ENCODE measurements at places on chromosomes 3 and 15. TPM values are rescaled to one million over a fixed set of nuclear protein-coding genes. Genes with fewer than 3 reads are reported as not detected.

- H3K27ac ChIP-seq = no peak within 1 kb of the TSS
- no peaks in the 10 kb centered on the region for H3K36me3 ChIP-seq
- no peaks in the 10 kb centered on the region for H3K4me1 ChIP-seq
- H3K27me3 ChIP-seq = no peaks in the 10 kb centered on the region
- no peak within 1 kb of the TSS for H3K4me3 ChIP-seq
Measured at GRCh38 chr3:119660474-119661440, at the start of gene POPDC2. POPDC2 (minus strand) TSS chr3:119660589; CDS start chr3:119660423, 166 bp downstream.

- no peak for DNase-seq
- H3K4me1 ChIP-seq = no peaks in the 10 kb centered on the region
- no peaks in the 10 kb centered on the region for H3K27me3 ChIP-seq
- H3K36me3 ChIP-seq = no peaks in the 10 kb centered on the region
- H3K27ac ChIP-seq = no peak overlapping the region
Measured at GRCh38 chr3:49462222-49462621, 7.8 kb upstream of the DAG1 start.

GRCh38 chr15:63402498-63403253 lies 21.0 kb upstream of the CA12 start:
- no peaks in the 10 kb centered on the region for H3K36me3 ChIP-seq
- DNase-seq = peak; percentile 44
- H3K4me3 ChIP-seq = no peak overlapping the region
- H3K4me1 ChIP-seq = no peaks in the 10 kb centered on the region
- no peak overlapping the region for H3K27ac ChIP-seq

VGLL3 gene
- total RNA-seq = not detected

GRCh38 chr3:56775445-56775837 lies 26.3 kb downstream of the ARHGEF3 start:
- no peak for DNase-seq
- H3K36me3 ChIP-seq = peaks cover 36% of the 10 kb centered on the region
- H3K27me3 ChIP-seq = no peaks in the 10 kb centered on the region
- H3K4me1 ChIP-seq = peaks cover 70% of the 10 kb centered on the region

DNA sequence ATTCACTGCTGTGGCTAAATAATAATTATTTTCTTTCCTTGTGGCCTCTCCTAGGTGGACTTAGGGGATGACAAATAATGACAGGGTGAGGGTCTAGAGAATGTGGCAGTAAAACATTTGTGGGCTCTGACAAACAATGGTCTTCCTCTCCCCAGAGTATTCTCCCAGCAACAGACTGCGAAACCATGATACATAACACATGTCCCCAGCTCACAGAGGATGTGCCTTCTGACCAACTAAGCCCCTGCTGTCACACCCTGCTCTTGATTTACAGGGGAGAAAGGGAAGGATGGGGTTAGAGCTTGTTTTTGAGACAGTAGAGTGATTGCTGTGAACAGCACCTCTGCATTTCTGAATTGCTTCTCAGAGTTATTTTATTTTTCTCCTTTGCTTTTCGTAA lies 116.6 kb upstream of the CTDSPL start:
- H3K4me3 ChIP-seq = no peak overlapping the region
- H3K36me3 ChIP-seq = no peaks in the 10 kb centered on the region
- no peaks in the 10 kb centered on the region for H3K27me3 ChIP-seq
- no peaks in the 10 kb centered on the region for H3K4me1 ChIP-seq

GRCh38 chr15:57795261-57795660 lies 88.7 kb downstream of the POLR2M start:
- no peak overlapping the region for H3K4me3 ChIP-seq
- no peak for DNase-seq
- no peaks in the 10 kb centered on the region for H3K27me3 ChIP-seq
- H3K36me3 ChIP-seq = no peaks in the 10 kb centered on the region

MYL3 gene
- total RNA-seq = not detected

CHRFAM7A gene
- total RNA-seq = 0.33 TPM

DIS3L gene
- total RNA-seq = 40.3 TPM

SERPINI2 gene
- total RNA-seq = not detected

GRCh38 chr15:62895905-62896316 lies 146.6 kb upstream of the TPM1 start:
- H3K4me1 ChIP-seq = no peaks in the 10 kb centered on the region
- H3K27me3 ChIP-seq = no peaks in the 10 kb centered on the region
- DNase-seq = no peak
- H3K36me3 ChIP-seq = no peaks in the 10 kb centered on the region
- H3K4me3 ChIP-seq = no peak overlapping the region

GP5 gene
- 3.8 TPM for total RNA-seq

MED12L gene
- 0.35 TPM for total RNA-seq

DNA sequence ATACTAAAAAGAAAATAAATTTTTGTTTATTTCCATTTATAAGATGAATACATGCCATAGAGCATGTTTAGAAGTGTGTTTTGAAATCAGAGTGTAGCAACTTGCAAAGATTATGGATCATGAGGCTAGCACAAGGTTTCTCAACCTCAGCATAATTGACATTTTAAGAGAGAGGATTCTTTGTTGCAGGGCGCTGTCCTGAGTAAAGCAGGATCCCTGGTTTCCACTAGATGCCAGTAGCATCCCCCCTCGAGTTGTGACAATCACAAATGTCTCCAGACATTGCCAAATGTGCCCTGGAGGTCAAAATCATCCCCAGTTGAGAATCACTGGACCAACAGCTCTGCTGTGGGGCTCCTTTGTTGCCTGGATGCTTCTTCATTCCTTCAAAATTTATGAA lies 128.5 kb upstream of the RBMS3 start:
- H3K27ac ChIP-seq = no peak overlapping the region
- H3K27me3 ChIP-seq = no peaks in the 10 kb centered on the region
- H3K36me3 ChIP-seq = no peaks in the 10 kb centered on the region
- no peak for DNase-seq
- H3K4me1 ChIP-seq = no peaks in the 10 kb centered on the region

DNA sequence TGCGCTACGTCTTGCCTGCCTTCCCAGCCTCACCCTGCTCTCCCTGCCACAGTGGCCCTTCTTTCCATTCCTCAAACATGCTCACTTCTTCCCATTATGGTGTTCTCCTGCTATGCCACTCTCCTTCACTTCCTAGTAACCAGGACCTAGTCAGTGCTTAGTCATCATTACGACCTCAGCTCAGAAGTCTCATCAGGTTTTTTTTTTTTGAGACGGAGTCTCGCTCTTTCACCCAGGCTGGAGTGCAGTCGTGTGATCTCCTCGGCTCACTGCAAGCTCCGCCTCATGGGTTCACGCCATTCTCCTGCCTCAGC lies 149.5 kb downstream of the GREM1 start:
- no peak overlapping the region for H3K4me3 ChIP-seq
- no peaks in the 10 kb centered on the region for H3K27me3 ChIP-seq
- no peaks in the 10 kb centered on the region for H3K36me3 ChIP-seq
- no peaks in the 10 kb centered on the region for H3K4me1 ChIP-seq

DNA sequence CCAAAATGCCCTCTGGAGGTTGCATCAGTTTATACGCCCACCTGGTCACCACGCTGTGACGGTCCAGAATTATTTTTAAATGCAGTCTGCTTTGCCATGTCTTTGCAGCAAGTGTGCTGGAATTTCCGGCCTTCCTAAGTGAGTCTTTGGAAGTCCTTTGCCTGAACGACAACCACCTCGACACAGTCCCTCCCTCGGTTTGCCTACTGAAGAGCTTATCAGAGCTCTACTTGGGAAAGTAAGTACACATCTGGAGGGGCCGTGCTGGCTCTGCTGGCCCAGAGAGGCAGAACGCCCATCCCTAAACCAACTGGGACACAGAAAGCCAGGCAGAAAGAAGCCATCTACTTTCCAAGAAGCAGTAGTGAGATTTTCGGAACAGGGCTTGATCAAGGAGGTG lies 101.8 kb downstream of the LRRK1 start:
- no peak for DNase-seq
- no peaks in the 10 kb centered on the region for H3K4me1 ChIP-seq
- no peaks in the 10 kb centered on the region for H3K36me3 ChIP-seq
- H3K27ac ChIP-seq = no peak overlapping the region
- no peak overlapping the region for H3K4me3 ChIP-seq
- no peaks in the 10 kb centered on the region for H3K27me3 ChIP-seq

GRCh38 chr3:37742574-37743212 lies 119.0 kb upstream of the CTDSPL start:
- no peaks in the 10 kb centered on the region for H3K27me3 ChIP-seq
- no peaks in the 10 kb centered on the region for H3K4me1 ChIP-seq
- no peak for DNase-seq

NME9 gene
- total RNA-seq = 1.4 TPM

DNA sequence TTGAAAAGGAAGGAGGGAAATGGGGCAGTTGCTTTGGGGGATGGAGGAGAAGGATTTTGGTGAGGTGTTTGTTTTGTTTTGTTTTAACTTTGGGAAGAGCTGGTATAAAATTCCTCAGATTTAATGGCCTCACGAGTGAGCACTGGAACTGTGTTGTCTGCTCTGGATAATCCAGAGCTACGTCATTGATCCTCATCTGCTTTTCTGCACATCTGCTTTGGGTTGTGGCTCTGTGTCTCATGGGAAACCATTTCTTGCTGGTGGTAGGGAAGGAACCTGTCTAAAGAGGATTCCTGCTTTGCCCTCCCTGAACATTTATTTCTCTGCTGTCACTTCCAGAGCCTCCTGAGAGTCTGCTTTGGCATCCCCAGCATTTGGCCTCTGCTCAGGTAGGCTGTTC lies 3.1 kb downstream of the SNRK start:
- peak overlapping the region; percentile 78 for H3K27ac ChIP-seq
- H3K27me3 ChIP-seq = no peaks in the 10 kb centered on the region
- peak overlapping the region; percentile 37 for H3K4me3 ChIP-seq
- H3K4me1 ChIP-seq = peaks cover 63% of the 10 kb centered on the region
- H3K36me3 ChIP-seq = no peaks in the 10 kb centered on the region

- peak; percentile 57 for DNase-seq
- H3K36me3 ChIP-seq = no peaks in the 10 kb centered on the region
- peaks cover 8% of the 10 kb centered on the region for H3K27me3 ChIP-seq
- H3K4me3 ChIP-seq = peak within 1 kb of the TSS; percentile 49
- peaks cover 18% of the 10 kb centered on the region for H3K4me1 ChIP-seq
Measured at GRCh38 chr15:78565097-78565950, at the start of gene CHRNA5. CHRNA5 (plus strand) TSS chr15:78565520; CDS start chr15:78565720, 200 bp downstream.

DNA sequence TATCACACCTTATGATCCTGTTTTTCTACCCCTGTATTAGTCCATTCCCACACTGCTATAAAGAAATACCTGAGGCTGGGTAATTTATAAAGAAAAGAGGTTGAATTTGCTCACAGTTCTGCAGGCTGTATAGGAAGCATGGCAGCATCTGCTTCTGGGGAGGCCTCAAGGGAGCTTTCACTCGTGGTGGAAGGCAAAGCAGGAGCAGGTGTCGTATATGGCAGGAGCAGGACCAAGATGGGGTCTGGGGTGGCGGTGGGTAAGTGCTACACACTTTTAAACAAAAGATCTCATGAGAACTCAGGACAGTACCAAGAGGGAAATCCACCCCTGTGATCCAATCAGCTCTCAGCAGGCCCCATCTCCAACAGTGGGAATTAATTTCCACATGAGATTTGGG lies 15.4 kb upstream of the SCAP start:
- no peak overlapping the region for H3K27ac ChIP-seq
- no peaks in the 10 kb centered on the region for H3K4me1 ChIP-seq
- no peak overlapping the region for H3K4me3 ChIP-seq
- H3K27me3 ChIP-seq = no peaks in the 10 kb centered on the region
- H3K36me3 ChIP-seq = peaks cover 7% of the 10 kb centered on the region

PTX3 gene
- total RNA-seq = 0.22 TPM

- H3K4me1 ChIP-seq = no peaks in the 10 kb centered on the region
- no peak for DNase-seq
- no peaks in the 10 kb centered on the region for H3K36me3 ChIP-seq
- H3K27me3 ChIP-seq = no peaks in the 10 kb centered on the region
Measured at GRCh38 chr15:76155731-76156130, 95.9 kb downstream of the TMEM266 start.

GRCh38 chr3:71456826-71457225 lies 126.7 kb downstream of the FOXP1 start:
- peaks cover 82% of the 10 kb centered on the region for H3K4me1 ChIP-seq
- DNase-seq = no peak
- no peaks in the 10 kb centered on the region for H3K36me3 ChIP-seq
- H3K4me3 ChIP-seq = peak overlapping the region; percentile 15

PLSCR5 gene
- not detected for total RNA-seq

DNA sequence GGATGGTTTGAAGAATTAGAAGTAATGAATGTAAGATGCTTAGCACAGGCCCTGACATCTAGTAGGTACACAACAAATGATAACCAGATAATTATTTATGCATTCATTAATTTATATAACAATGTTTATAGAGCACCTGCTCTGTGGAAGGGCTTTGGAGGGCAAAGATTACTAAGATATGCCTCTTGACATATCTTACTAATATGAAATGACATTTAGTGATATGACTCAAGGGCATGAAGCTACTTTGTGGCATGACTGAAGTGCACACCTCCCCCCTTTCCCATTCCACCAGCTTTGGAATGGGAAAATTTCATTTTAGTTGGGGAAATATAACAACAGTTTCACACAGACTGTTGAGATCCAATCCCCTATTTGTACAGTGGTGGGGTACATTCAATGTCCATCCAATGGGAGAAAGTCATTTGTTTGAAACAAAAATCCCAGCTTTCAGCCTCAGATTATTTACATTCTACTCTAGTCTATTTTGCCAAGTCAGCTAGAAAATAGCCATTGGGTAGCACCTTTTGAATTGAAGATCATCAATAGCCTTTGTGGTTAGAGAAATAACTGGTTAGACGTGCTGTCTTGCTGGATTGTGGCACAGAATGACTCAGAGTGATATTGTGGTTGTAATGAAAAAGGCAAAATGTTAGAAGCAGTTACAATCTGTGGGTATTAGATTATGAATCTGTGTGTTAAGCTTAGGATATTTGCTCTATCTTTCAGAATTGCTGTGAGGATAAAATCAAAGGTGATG lies 72.9 kb downstream of the MOBP start:
- H3K4me1 ChIP-seq = no peaks in the 10 kb centered on the region
- H3K4me3 ChIP-seq = no peak overlapping the region
- no peaks in the 10 kb centered on the region for H3K27me3 ChIP-seq
- no peaks in the 10 kb centered on the region for H3K36me3 ChIP-seq
- H3K27ac ChIP-seq = no peak overlapping the region

GRCh38 chr15:32698773-32699390 lies 18.9 kb upstream of the GREM1 start:
- H3K4me3 ChIP-seq = no peak overlapping the region
- no peaks in the 10 kb centered on the region for H3K27me3 ChIP-seq
- H3K4me1 ChIP-seq = no peaks in the 10 kb centered on the region

PRTG gene
- not detected for total RNA-seq

GRCh38 chr3:77147836-77148578 lies 108.1 kb downstream of the ROBO2 start:
- no peaks in the 10 kb centered on the region for H3K27me3 ChIP-seq
- no peak overlapping the region for H3K4me3 ChIP-seq
- H3K4me1 ChIP-seq = no peaks in the 10 kb centered on the region
- no peaks in the 10 kb centered on the region for H3K36me3 ChIP-seq

Measured in CD4-positive, alpha-beta memory T cell (primary cell).